Stimulated activated CD4-positive, alpha-beta T cell treated with anti-CD3 and anti-CD28 coated beads, Interleukin-1b, Interleukin-23, amount 100 ng/mL, for 48 hours (primary cell): ENCODE measurements at places on chromosomes 1 and 21.

- no peak for DNase-seq
Observed at GRCh38 chr1:118978914-118979701, 9.0 kb downstream of the TBX15 start.

DNA sequence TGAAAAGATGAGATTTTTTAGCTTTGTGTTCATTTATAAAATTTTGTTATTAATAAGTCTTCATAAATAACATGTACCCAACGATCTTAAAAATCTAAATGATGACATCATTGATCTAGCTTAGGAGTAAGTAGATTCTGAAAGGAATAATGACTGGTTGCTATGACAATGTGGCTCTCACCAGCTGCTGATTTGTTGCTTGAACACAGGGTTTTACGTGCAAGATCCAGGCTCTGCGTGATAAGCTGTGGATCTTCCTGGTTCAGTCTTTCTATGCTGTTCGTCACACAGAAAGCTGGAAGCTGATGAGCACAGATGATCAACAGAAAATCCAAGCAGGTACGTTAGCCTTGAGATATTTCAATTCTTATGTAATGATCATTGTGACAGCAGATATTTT lies 49.1 kb upstream of the C1orf146 start:
- no peak for DNase-seq

DNA sequence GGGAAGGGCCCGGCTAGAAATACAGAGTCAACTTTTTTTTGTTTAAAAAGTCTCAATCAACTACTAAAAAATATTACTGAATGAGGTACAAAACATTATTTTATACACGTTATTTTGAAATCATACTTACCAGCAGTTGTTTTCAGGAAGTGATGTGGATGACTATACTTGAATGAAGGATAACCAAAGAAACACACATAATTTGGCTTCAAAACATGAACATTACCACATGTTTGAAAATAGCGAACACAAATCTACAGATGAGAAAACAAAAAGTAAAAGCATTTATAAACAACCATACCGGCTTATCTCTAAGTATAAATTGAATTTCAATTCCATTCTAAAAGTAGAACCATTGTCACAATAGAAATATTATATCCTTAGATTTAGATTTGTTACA lies 9.0 kb downstream of the DBT start:
- DNase-seq = no peak

GRCh38 chr1:67211589-67212563 lies 45.6 kb downstream of the IL23R start:
- DNase-seq = peak; percentile 33

DNA sequence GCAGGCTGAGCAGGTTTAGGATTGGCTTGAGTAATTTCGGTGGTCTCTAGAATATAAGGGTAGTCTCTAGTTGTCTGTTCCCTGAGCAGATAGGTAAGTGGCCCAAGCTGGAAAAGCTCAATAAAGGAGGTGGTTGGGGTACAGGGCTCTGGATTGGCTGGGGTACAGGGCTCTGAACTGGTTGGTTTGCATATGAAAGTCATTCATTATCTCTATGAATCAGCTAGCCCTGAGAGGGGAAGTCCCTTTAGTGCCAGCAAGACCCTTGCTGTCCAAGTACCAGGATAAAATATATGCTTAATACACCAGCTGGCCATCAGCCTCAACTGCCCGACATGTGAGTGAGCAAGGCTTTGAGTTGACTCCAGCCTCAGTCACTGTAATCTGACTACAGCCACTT lies 93.0 kb downstream of the ZBTB18 start:
- DNase-seq = no peak

DNA sequence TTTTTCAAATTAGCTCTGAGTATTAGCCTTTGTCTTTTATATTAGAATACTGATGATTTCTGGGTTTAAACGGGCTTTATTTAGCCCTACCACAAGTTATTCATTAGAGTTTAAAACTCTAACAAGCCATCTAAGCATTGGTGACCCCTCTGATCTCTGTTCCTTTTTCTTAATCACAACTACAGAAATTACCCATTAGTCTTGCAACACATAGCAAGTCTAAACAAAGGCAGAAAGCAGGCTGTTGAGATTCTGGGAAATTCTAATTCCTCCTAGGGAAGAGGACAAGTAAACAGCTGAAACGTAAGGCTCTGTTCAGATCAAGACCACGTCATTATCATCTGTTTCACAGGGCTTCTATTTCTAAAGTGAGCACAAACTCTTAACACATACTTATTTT lies 491.2 kb upstream of the ZRANB2 start:
- no peak for DNase-seq

- DNase-seq = no peak
Observed at GRCh38 chr1:234958066-234958705, 170.5 kb downstream of the TOMM20 start.

DNA sequence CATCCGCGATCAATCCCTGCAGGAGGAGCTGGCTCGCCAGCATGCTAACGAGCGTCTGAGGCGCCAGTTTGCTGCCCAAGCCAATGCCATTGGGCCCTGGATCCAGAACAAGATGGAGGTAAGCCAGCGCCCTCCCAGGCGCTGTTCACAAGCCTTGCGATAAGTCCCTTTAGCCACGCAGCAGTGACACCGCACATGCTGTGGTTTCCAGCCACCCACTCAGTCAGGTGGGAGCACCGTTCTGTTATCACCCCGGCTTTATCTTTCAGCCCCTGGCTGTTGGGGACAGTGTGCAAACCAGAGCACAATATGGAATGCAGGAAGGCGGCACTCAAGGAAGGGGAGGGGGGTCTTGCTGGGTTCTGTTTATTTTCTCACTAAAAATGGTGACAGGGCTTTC lies 41.1 kb upstream of the MTR start:
- DNase-seq = no peak

DNA sequence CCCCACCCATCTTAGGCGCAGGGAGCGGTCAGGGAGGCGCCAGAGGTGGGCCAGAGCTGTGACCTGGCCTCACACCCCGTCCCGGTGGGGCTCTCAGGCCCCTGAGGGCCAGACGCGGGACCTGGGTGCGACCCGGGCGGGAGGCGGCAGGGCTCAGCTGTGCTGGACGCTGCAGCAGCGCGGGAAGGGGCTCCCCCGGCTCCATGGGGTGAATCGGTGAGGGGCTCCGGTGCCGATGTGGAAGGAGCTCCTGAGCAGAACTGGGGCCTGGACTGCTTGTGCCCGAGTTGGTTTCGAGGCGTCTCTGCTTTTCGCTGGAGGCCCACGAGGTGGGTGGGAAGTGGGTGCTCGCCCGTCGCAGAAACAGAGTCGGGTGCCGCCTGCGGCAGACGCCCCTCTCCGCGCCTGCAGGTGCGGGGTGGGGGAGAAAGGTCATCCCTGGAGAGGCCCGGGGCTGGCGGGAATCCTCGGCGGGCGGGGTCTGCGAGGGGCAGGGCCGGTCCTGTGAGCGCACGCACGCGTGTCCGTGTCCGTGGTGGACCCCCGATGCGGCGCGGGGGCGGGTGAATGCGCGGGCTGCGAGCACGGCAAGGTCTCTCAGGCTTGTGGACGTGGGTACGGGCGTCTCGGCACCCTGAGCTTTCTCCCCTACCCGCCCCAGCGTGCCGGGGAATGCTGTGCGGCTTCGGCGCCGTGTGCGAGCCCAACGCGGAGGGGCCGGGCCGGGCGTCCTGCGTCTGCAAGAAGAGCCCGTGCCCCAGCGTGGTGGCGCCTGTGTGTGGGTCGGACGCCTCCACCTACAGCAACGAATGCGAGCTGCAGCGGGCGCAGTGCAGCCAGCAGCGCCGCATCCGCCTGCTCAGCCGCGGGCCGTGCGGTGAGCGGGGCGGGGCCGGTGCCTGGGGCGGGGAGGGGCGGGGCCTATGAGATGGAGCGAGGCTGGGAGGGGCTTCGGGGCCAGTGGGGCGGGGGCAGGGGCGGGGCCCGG lies 20.4 kb downstream of the AGRN start:
- peak; percentile 77 for DNase-seq

DNA sequence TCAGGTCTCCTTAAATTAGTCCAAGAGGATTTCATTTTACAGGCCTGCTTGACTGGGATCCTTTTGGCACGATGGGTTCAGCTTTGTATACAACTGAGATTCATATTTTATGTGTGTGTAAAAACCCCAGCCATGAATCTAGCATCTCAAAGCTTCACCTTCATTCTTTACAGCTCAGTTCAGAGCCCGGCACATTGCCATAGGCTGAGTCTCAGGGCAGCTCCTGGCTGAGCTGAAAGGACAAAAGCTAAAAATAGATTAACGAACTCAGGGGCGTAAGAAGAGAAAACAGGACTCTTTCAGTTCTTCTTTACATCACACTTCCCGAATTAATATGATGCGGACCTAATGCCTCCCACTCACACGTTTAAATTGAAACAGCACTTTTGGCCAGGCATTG lies 262.8 kb upstream of the PBX1 start:
- no peak for DNase-seq

- DNase-seq = no peak
Observed at GRCh38 chr1:85024736-85025135, 23.6 kb downstream of the MCOLN3 start.

DNA sequence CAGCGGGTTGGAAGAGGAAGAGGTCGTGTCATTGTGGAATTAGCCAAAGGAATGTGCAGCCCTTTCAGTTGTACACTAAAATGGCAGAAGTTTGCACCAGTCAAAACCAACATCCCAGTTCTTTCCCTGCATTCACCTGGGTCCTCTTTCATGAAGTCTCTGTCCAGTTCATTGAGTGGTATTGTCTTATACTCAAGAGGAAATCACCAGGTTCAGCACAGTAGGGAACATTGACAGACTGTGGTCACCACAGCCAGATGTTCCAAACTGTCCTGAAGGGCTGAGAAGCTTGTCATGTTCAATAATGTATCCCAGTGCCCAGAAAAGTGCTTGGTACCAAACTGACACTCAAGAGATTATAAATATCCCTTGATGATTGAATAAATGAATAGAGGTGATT lies 131.6 kb downstream of the GLUL start:
- DNase-seq = no peak
